ENCODE measurements at places on chromosomes 2 and 18.

DNA sequence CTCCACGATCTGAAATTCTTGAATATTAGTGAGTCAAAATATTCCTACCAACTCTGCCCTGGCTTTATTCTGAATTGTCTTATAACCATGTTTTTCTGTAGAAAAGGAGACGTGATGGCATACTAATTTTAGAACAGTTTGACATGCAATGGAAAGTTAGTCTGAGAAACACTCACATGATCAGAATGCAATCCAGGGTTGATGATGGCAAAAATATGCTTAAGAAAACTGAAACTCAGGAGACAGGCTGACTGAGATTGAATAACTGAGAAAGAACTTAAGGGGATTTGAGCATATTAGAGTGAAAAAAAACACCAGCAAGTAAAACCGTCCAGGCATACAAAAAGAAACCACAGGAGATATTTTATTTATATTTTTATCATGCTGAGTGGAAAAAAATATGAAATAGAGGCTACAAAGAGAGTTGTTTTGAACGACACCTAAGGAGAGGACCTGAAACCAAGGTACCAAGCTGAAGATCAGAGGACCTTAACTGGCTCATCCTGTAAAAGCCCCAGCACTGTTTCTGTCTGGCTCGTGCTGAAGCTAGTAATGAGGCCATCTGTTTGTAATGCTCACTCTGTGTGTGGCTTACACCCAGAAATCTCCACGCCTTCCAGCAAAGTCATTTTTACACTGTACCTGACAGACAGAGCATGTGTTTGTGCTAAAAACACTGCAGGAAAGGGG, 437.2 kb upstream of the PKDCC start:
- DNase-seq: no peak

- DNase-seq: no peak
Measured at GRCh38 chr2:104025295-104025694, 828.6 kb upstream of the POU3F3 start.

DNA sequence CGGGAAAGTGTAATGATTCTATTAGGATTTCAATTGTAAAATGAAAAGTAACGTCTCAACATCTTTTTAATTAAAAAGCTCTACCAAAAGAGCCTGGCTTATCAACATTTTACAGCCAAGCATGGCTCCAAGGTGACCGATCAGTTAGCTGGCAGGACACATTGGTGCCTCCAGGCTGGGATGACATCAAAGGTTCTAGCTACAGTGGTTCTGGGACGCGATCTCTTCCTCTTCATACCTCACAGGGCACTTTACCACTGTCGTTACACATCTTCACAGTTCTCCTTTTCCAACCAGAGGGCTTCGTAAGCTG, 693 bp downstream of the ORC2 start:
- DNase-seq: no peak

DNA sequence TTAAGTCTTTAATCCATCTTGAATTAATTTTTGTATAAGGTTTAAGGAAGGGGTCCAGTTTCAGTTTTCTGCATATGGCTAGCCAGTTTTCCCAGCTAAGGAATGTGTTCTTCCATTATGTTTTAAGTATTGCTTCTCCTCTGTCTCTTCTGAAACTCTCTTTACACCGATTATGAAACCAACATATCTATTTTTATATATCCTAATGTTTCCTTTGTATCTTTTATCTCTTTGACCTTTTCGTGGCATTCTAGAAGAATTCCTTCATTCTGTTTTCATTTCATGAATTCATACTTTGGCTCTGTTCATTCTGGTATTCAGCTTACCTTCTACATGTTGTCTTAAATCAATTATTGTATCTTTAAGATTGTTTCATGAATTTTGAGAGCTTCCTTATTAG, 697.0 kb upstream of the ACVR2A start:
- DNase-seq: no peak

DNA sequence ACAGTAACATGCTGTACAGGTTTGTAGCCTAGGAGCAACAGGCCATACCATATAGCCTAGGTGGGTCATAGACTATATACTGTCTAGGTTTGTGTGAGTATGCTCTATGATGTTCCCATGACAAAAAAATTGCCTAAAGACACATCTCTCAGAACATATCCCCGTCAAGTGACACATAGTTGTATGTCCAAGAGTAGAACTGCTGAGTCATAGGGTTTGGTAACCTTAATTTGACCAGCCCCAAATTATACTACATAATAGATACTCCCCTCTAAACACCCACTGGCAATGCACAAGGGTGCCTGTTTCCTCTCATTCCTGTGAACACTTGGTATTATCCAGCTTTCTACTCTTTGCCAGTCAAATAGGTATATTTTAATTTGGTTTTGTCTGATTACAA, 161.6 kb downstream of the LCLAT1 start:
- DNase-seq: no peak

DNA sequence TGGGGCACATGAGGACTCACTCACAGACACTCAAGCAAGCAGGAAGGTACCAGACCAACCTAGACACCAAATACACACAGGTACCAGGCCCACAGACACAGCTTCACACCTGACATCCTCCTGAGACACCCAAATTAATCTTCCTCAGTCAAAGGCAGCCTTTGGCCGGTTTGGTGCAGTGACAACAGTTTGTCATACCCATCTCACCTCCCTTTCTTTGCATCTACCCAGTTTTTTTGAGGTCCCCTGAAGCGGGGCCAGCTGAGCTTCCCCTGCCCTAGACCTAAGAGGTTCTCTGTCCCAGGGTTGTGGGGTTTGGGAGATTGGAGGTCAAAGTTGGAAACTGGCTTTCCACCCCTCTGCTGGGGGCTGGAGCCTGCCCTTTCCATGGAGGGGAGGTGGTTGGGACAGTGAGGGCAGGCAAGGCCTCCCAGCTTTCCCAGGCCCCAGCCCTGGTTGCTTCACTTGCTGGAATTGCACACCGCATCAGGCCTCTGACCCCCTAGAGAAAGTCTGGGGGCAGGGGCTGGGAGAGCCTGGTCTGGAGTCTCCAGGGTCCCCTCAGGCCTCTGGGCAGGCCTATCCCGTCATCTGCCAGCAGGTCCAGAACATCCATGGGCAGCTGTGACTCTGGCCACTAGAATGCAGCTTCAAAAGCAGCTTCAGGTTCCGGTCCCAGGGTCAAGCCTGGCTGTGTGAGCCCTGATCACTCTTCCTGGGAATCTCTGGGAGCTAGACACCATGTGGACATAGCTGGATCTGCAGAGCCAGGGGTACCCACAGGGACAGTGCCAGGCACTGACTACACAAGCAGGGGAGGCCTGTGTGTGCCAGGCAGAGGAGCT, 12.5 kb upstream of the TEX261 start:
- DNase-seq: no peak

DNA sequence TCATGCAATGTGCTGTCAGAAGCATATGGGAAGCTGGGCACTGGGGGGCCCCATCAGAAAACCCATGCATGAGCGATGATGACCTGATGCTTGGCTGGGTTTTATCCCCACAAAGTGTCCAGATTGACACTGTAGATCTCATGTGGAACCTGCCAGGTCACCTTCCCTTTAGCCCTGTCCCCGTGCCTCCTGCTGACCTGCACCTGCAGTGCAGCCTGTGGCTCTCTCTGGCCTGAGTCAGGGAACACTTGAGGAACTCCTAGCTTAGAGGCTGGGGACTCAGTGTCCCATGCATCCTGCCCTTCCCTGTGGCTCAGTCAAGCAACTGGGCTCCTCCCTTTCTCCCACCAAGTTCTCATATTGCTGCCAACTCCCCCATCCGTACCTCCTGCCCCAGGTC, 57.7 kb downstream of the PDCL3 start:
- no peak for DNase-seq

- DNase-seq: no peak
Measured at GRCh38 chr18:7856733-7857132, 289.6 kb downstream of the PTPRM start.

DNA sequence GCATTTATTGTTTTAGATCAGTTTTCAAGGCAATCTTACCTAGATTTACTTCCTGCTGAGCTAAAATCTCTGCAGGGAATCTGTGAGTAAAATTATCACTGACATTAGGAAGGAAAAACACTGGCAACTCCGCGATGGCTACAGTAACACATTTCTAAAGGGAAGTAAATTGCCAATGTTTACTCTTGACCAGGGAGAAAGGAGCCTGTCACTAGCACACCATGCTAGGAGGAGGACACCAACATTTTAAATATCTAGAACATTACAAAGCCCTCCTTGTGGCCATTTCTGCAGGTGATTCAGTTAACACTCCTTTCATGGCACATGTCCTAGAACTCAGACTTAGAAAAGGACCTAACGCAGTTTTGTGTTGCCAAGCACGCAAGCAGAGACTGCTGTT, 58.4 kb downstream of the TCF4 start:
- DNase-seq: no peak

DNA sequence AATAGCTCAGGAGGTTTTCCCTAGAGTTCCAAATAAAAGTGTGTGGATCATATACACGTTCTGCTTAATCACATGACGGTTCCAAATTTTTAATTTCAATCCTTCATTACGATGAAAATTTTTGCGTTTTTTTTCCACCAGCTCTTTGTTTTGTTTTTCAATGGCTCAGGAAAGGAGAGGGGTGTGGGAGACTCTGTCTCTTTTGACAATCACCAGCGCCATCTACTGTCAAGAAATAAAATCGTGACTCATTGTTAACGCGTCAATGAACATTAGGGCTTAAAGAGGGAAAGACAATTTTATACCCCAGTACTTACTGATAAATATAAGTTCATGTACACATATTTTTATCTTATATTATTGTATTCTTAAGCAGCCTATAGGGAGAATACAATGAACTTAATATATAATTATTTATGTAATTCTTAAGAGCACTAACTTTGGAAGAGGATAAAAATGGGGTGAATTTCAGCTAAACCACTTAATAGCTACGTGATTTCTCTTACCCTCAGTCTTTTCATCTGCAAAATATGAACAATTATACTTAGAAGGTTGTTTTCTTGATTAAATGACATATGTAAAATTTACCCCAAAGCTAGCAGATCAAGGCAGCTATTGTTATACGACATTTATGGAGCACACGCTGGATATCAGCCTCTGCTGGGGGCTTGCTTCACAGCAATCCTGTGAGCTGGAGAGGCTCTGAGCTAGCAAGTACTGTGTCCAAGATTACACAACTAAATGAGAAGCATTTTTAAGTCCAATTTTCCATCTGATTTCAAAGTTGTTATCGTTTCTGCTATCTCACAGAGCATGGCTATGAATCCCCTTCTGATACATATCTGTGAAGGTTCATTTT, 47.4 kb upstream of the RMDN2 start:
- no peak for DNase-seq

DNA sequence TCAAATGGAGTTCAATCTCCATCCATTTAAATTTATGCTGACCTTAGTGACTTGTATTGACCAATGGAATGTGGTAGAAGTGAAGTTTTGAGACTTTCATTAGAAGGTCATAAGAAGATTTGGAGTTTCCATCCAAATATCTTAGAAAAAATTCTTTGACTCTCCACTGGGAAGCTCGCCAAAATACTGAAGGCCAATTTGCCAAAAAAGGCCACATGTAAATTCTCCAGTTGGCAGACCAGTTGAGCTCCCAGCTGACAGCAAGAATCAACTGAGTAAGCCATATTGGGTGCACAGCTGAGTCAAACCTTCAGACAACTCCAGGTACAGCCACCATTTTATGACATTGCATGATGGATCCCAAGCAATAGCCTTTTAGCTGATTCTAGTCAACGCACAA, 228.3 kb upstream of the SETBP1 start:
- DNase-seq: no peak

DNA sequence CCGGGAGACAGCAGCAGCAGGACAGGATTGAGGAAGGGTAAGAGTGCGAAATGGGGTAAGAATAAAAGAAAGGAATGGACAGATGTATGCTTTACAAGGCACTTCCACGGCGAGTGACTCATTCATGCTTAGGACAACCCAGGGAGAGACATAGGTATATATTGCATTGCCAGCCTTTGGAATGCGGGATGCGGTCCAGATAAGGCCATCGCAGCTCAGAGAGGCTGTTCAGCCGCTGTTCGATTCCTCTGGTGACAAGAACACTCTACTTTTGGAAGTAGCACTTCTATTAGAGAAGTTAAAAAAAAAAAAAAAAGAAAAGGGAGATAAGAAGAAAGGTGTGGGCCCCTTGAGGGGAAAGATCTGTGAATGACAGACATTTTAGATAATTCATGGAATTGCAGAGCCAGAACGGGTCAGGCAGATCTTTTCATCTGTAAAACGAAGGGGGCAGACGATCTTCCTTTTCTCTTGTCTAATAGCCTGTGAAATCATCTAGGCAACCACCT, 819 bp upstream of the NCOA1 start:
- DNase-seq: no peak

DNA sequence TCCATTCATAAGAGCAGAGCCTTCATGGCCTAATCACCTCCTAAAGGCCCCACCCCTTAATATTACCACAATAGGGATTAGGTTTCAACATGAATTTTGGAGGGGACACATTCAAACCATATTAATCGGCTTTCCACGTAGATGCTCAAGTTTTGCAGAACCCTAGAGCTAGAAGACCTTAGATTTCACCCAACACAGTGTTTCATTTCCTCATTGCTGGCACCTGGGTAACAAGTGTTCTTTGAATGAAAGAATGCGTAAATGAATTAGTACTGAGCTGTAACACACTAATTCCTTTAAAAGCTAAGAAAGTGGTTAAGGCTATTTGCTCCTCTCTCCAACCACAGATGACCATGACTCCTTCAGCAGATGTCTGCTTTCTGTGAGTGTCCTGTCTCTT, 252.5 kb downstream of the SMAD2 start:
- DNase-seq: no peak

GRCh38 chr2:107259408-107260195, 373.6 kb upstream of the ST6GAL2 start:
- DNase-seq: no peak

DNA sequence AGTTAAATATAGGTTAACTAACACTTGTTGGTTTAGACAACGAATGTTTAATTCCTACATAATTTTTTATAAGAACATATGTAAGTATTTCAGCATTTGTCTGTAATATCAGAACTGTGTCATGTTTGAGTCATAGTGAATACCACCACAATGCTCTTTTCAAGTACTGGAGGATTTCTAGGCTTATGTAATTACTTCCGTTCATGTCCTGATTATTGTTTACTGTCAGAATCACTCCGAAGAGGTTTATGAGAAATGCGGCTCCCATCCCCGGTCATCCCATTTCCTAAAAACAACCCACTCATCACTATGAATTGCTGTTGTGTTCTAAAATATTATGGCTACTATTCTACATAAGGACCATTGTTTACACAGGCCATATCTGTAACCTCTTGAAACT, 45.1 kb downstream of the CDH19 start:
- no peak for DNase-seq

All from stimulated activated CD8-positive, alpha-beta memory T cell treated with anti-CD3 and anti-CD28 coated beads, Interleukin-7, amount 100 ng/mL, for 1 hour (primary cell).